ENCODE measurements at places on chromosomes 3 and 15.
A peak's percentile ranks its signal among the peaks of the same experiment; 100 is the strongest.

DNA sequence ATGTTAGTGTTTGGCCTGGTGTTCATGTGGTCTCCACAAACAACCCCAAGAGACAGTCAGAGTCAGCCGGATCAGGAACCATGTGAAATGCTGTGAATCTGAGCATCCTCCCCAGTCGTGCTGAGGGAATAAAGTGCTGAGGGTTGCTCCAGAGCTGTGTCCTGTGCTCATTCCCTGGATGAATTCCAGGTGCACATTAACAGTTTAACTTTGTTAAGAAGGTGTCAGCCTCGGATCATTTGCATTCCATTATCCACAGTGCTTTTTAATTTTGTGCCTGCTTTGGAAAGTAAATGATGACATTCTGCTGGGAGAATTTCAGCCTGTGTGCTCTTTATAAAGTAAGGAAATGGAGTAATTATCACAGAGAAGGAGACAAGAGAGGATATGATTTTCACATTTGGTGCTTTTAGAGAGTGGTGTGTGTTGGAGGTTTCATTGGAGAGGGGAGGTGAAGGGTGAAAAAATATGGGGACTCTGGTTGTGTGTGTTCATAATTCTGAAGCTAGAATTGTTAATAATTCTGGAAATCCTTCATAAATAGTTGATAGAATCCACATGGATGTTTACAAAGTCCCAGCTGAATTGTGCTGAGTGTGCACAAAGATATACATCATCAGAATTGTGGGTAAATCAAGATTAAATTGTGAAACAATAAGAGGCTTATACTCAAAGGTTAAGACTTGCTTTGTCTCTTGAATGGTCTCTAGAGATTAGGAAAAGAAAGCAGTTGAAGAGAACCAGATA is 621.4 kb downstream of the AGBL1 start:
- no peak for DNase-seq

- DNase-seq, result no peak
Observed at GRCh38 chr3:97705764-97706163, 58.8 kb upstream of the ARL6 start.

GRCh38 chr15:46091860-46092450 is 457.1 kb downstream of the SQOR start:
- DNase-seq, result peak; percentile 35

GRCh38 chr3:55286693-55287092 is 200.4 kb downstream of the WNT5A start:
- no peak for DNase-seq

DNA sequence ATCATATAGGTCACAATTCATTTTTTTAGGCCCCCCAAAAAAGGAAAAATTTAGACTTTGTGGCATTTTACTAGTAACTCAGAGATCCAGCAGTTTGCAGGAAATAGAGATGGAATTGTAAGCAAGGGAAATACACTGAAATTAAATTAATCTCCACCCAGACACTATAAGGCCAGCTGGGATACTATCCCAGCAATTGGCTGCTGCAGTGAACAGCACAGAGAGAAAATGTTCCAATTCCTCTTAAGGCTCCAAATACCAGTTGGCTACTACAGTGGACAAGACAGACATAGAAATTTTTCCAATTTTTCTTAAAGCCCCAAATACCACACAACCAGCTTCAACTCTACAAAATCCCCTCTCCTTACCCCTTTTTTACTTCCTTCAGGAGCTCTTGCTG is 78.9 kb downstream of the ULK4 start:
- DNase-seq, result no peak

GRCh38 chr3:127172781-127173515 is 20.0 kb upstream of the PRR23E start:
- peak; percentile 15 for DNase-seq

GRCh38 chr3:105353485-105354161 is 13.1 kb upstream of the ALCAM start:
- DNase-seq, result no peak

DNA sequence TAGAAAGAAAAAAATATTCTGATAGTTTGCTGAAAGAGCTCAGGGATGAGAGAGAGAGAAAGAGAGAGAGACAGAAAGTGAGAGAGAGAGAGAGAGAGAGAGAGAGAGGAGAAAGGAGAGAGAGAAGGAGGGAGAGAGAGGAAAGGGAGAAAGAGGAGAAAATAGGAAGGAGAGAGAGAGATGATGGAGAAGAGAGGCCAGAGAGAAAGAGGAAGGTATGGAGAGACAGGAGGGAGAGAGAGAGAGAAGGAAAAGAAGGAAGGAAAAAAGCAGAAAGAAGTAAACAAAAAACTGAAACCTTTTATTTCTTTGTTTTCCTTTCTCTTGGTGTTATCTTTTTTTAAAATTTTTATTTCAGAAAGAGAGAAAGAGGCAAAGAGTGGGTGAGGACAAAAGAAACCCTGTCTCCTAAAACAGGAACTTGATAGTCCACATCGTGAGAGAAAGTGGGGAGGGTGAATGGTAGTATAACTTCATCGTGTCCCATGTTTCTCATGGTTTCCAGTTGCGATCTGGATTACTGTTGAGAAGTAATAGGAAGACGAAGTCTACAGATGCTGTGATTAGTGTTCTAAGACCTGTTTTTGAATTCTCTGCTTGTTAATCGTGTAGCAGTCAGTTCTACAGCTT is 279.7 kb downstream of the LPP start:
- DNase-seq, result no peak

DNA sequence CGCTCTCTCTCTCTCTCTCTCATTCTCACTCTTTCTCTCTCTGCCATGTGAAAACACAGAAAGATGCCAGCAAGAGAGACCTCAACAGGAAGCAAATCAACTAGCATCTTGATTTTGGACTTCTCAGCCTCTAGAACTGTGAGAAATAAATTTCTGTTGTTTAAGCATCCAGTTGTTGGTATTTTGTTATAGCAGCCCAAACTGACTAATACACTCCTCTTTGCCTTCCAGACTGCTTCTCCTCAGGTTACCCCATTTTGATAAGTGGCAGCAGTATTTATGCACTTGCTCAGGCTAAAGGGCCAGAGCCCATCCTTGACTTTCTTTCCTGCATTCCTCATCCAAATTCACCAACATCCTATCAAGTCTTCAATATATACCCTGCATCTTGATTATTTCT is 76.6 kb upstream of the NANOGP8 start:
- DNase-seq, result no peak

DNA sequence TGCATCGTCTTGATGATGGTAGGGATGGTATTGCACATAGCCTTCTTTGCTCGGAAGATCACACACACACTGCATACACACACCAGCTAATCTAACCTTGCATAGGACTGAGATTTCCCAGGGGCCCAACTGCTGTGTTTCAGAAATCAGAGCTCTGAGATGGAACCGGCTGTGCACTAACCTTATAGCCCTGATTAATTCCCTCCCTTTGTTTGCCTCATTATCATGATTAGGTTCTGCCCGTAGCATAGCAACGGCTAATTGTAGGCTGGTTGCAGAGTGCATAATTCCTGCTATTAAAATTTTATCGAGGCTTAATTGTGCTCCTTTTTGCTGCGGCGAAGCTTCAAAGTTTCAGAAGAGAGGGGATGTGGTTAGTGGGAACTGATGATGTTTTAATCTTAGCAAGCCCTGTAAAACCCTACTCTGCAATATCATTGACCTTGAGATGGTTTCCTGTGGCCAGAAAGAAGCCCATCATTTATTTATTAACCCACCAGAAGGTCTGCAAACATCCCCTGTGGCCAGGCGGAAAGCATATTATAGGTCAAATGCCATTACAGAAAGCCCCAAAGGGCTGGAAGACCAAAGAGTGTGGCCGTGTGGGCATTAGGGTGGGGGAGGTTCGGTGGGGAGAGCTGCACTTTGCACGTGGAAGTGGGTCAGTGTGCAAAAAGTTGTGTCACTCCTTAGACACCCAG is 56.2 kb upstream of the GLCE start:
- no peak for DNase-seq

GRCh38 chr3:143366672-143367071 is 247.1 kb downstream of the CHST2 start:
- DNase-seq, result no peak

- DNase-seq, result no peak
Observed at GRCh38 chr3:36786921-36787890, 22.9 kb upstream of the DCLK3 start.

DNA sequence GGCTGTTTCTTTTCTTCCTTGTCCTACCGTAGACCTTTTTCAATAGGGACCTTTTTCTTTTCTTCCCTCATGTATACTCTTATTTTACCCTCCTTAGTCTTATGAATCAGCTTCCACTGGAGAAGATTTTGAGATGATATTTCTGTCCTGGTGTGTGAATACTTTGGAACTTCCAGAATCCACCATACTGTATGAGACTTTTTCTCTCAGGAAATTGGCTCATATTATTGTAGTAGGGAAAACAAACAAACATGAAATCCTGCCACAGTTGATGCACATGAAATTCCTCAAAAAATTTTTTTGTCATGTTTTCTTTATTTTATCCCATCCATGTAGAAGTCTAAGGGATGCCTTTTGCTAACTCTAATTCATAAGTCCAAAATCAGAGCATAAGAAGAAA is 289.3 kb upstream of the PLSCR5 start:
- no peak for DNase-seq

DNA sequence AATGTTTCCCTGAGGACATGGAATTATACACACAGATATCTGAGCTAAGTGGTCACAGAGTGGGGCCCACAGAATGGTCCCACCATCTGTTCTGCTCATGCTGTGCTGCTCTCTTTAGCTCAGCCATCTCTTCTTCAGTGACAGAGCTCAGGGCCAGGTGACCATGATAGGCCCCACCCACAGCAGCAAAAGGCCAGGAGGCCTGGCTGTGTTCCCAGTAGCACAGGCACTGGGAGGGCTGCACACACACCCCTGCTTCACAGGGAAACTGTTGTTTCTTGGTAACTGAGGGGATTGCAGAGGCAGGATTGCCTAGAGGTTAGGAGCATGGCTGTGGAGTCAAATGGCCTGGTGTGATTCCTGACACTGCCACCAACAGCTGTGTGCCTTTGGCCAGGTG is 4.8 kb upstream of the FBXW12 start:
- peak; percentile 28 for DNase-seq

DNA sequence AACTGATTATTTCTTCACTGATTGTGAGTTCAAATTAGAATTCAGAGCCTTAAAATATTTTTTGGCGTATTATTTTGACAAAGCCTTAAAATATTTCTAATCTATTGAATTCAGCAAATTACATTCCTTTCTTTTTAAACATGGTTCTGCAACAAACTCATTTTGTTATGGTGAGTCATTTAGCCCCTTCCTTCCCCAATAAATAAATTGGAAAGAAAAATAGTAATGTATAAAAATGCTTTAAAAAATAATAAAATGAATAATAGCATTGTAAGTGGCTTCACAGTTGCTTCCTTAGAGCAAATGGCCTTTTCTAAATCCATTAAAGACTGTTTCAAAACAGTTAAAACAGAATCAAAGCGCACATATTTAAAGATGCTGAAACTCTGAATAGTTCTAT is 12.1 kb downstream of the CSNK1G1 start:
- no peak for DNase-seq

DNA sequence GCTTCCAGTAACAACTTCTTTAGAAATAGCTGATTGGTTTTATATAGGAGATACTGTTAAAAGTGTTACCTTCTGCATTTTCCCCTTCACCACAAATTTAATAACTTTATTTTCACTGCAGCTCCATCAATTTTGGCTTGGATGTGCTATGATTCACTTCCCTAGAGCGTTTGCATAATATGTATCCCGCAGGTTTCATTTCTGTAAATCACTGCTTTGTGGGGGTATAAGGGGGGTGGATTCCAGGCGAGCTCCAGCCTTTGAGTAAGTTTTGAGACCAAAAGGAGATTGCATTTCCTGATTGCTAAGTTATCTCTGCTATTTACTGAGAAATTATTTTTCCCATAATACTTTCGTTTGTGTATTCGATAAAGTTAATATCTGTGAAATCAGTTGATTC is 232.6 kb downstream of the TBL1XR1 start:
- no peak for DNase-seq

DNA sequence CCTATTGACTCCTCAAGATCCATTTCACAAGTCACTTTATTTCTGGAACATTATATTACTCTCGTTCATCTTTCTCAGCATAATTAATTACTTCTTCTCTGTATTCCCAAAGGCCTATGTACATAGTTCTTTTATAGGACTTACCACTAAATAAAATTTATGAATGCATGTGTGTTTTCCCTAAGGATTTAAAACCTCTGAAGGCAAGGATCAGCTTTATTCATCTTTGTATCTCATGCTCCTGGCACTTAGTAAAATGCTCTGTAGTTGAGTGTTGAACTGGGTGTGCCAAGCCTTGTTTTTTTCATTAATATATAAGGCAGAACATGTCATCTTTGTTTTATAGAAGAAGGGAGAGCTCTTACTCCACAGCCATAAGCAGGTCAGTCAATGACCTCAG is 194.1 kb upstream of the ZPLD1 start:
- DNase-seq, result no peak

GRCh38 chr15:57156210-57156884 is 220.0 kb upstream of the CGNL1 start:
- peak; percentile 67 for DNase-seq

DNA sequence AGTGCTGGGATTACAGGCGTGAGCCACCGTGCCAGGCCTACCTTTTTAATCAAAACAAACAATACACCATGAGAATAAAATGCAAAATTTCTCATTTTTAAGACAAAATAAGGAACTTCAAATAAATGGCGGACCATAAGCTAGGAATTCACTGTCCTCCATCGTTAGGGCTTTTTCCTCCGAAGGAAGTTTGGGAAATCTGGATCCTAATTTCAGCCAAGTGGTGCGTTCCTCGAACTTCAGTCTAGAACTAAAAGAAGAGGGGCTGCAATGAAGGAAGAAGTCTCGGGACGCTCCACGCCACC is 260 bp downstream of the EXD1 start:
- no peak for DNase-seq

- DNase-seq, result no peak
Observed at GRCh38 chr15:44706946-44707636, 4.0 kb downstream of the PATL2 start.

DNA sequence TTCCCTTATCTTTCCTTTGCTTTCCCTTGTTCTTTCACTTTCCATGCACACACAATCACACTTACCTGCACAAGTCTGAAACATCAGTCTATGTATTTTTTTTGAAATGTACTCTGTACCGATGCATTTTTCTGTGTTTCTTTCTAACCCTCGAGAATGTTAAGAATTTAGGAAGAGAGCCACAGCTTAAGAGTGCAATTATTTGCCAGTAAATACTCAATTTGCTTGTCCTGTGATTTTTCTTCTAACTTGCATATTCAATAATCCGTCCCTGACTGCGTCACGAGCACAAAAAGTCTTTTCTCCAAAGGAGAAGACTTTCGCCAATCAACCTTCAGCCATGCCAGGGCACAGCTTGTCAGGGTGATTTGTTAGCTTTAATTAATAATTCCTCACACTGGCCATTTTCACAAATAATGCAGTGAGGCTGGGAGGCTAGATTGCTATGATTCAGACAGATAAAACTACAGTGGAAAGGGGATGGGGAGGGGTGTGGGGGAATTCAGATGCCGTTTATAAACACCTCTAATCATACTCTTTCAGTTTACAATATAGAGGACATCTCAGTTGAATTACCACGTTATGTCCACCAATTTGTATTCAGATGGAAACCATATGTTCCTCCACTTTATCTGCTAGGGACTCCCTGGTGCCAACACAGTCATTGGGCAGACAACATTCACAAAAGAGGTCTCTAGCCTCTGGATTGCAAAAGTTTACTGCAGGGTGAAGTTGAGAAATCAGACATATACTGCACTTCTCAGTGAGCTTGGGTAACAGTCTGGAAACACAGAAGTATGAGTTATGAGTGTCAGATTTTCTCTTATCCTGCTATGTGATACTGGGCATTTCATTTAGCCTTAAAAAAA is 388.0 kb downstream of the ZBTB20 start:
- DNase-seq, result no peak
